Eye (tissue), 1 donor: ENCODE measurements at places on chromosomes 5 and 9.

- DNase-seq = no peak
Measured at GRCh38 chr5:119332208-119332607, 23.6 kb upstream of the TNFAIP8 start.

DNA sequence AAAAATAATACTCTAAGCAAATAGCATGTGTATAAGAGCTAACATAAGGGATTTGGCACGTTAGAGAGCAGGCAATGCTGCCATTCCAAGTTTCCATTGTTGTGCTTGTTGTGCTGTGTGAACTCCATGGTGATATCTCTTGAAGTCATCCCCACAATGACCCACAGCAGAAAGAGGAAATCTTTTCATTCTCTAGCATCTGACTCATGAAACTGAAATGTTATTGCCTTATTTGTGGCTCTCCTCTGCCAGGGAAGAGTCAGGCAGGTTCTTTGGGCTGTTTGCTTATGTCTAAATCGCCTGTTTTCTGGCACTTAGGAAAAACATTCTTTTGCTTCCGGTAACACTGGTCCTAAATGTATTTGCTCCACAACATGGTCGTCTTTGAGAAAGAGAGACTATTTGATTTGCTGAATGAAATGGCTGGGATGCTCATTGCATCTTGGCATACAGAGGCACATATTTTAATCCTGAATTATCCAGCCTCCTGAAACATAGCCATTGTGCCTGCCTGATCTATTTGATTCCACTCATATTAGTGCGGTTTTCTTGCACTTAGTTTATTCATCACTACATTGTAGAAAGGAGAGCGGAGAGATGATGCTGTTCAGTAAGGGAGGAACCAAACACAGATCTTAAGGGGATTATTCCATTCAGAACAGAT, 188.8 kb downstream of the CSNK1G3 start:
- DNase-seq = peak; percentile 25

GRCh38 chr9:28034242-28034641, 461.0 kb upstream of the C9orf72 start:
- no peak for DNase-seq

DNA sequence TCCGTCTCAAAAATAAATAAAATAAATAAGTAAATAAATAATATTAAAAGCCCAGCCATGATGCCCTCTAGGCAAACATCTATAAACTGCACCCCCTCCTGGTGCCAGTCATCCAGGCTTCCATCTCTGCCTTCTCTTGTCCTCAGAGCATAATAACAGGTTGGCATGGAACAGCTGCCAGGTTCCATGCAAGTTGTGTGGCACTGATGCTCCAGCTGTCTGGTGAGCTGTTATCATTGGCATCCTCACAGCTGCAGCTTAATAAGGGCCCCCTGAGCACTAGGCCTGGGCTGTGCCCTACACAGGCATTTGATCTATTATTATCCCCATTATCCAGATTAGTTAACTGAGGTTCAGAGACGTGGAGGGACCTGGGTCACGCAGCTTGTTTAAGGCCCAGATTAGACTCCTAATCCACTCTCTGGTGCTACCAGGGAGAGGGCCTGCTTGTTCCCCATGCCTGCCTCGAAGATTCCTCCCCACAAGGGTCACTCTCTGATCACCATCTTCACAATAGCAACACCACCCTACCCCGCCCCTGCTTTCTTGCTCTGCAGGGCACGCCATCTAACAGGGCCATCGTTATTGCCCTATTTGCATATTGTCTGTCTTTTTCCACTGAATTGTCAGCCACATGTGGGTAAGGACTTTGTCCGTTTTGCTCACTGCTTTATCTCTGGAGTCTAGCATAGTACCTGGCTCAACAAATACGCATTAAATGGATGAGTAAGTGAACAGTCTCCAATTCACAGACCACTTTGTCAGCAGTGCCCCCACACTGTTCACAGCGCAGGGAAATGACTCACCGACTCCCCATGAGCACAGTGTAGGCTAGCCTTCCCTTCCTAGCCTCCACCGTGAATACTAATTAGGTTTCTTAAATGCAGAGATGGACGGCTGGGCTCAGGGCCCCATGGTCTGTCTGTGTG, 1.5 kb upstream of the DNM1 start:
- DNase-seq = no peak

DNA sequence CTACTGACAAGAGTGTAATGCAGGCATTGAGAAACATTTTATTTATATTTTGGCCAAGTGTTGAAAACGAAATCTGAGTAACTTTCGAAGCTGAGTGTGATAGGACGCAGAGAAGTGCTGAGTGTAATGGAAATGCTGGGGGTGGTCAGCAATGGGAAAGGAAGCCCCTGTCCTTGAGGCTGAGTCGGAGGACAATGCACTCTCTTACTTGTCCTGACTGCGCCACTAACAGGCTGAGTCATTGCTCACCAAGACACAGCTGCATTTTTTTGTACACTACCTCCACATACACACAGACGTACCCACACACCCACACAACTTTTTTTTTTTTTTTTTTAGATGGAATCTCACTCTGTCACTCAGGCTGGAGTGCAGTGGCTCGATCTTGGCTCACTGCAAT, 637.7 kb downstream of the SLCO4C1 start:
- DNase-seq = no peak

GRCh38 chr5:151708126-151708525, 21.4 kb upstream of the SPARC start:
- DNase-seq = no peak

DNA sequence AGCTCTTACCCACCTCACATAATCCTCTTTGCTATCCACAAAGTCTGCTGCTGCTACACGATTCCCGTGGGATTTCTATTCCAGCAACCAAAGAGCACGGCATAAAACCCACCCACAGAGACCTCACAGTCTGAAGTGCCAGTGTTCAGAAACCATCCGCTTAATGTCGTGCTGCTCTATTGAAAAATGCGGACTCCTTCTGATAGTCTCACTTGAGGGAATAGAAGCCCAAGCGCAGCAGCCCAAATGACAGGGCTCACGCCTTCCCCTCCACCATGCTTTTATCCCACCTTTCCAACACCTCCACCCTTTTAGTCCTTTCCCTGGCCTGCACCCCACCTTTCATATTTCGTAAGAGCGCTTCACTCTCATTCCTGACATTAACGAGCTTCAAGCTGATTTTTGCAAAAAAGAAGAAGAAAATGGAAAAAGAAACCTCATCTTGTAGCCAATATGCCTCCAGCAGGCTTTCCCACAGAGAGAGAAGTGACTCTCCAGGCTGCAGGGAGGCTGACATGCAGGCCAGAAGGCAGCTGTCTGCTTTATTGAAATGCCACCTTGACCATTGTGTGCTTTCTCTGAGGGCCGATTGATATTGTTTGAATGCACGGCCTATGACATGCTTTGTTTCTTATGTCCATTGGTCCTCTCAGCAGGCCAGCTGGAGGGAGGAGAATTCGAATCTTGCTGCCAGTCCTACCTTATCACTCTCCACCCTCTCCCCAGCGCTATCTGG, 70.6 kb upstream of the PCSK1 start:
- DNase-seq = peak; percentile 53

GRCh38 chr5:35153375-35153932, 76.8 kb downstream of the PRLR start:
- DNase-seq = no peak

DNA sequence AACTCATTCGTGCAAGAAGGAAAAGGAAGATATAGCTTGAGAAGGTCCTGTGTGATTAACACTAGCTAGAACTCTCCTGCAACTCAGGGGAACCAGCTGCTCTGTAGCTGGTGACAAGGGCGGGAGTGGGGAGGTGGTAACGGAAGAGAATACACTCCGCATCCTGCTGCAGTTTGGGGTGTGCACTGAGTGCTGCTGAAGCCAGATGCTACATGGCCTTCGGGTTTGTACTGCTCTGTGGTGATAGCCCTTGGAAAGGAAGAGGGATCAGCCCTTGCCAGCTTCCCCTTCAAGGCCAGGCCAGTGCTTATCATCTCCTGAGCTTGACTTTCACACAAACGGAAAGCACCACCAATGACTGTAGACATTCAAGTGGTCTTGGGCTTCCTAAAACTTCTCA, 34.3 kb downstream of the FRMD3 start:
- no peak for DNase-seq

DNA sequence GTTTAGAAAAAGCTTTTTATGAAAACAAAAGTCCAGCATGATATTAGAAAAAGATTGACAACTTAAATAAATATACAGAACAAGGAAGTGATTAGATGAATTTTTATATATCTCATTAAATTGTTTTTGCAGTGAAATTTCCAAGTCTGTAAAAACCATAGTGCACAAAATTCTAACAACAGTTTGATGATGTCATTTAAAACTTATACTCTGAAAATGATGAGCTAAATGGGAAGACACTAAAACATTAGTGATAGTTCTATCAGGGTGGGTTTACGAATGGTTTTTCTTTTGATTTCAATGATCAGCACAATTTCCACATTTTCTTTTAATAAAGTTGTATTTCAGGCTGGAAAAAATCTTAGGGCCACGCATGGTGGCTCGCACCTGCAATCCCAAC, 126.4 kb upstream of the GPR151 start:
- DNase-seq = no peak

DNA sequence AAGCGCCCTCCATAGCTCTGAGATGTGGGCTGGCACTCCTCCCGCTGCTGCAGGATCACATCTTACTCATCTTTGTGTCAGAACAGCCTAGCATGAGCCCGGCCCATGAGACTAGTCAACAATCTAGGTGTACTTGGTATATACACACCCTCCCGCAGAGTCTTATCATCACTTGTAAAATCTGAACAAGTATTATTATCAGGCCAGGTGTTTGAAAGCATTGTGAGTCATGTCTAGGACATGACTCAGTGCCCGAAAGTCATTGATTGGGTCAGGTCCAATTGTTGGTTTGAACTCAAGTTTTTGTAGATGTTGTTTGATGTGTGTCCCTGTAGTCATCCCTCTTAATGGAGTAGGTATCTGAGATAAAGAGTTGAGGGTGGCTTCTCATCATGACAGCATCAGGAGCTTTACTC, 108.7 kb downstream of the CFAP90 start:
- no peak for DNase-seq

- DNase-seq = peak; percentile 50
Measured at GRCh38 chr5:134451936-134452505, 40.3 kb upstream of the CDKN2AIPNL start.
